ENCODE measurements at places on chromosomes 7 and 10.
A peak's percentile ranks its signal among the peaks of the same experiment; 100 is the strongest.

DNA sequence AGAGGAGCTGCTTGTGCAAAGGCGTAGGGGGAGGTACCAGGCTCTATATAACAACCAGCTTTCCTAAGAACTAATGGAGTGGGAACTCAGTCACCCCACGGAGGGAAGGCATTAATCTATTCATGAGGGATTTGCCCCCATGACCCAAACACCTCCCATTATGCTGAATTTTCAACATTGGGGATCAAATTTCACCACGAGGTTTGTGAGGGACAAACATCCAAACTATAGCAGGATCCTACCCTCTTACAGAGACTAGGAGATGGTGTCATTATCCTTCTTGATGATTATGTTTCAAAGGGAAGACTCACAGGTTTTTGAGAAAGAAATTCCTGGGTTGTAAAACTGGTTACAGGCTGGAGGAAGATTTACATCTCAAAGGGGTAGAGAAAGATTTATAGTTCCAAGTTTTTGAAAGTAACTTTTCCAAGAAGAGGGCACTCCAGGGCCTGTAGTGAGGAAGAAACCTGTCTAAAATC, 295.0 kb upstream of the DKK1 start:
- no peak for DNase-seq

DNA sequence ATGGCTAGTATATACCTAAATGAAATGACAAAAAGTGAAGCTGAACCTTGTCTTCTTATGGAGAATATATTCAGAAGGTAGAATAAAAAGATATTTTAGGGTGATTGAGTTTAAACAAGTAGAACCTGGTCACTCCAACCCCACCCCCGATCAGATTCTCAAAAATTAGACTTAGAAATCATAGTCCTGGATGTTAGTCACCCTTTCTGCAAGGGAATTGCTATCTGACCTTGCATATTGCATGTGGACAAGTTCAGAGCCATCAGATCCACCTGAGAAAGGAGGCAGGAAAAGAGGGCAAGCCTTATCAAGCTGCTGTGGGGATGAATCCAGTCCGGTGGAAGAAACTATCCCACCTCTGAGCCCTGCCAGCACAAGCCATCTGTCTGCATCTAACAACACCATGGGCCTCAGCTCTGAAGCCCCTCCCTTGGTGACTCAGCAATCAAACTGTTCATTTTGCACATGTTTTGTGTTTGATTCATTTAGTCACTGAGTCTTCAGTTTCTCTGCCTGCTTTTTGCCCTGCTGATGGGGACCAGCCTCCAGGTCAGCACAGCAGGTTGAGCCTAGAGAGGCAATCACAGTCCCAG, 727.3 kb downstream of the AUTS2 start:
- no peak for DNase-seq

- no peak for DNase-seq
These were observed 14.8 kb upstream of the PRKAR1B start for GRCh38 chr7:741850-742249.

DNA sequence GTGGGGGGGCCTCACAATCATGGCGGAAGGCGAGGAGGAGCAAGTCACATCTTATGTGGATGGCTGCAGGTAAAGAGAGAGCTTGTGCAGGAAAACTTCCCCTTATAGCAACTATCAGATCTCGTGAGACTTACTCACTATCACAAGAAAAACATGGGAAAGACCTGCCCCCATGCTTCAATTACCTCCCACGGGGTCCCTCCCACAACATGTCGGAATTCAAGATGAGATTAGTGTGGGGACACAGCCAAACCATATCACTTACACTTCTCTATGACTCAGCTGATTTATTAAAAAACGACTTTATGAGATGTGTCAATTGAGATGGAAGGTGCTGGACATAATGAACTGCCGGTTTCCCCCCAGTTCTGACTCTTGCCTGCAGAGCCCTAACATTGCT, 23.8 kb upstream of the CHN2 start:
- DNase-seq = no peak

- DNase-seq = peak; percentile 21
These were observed 84.0 kb downstream of the CHST15 start for GRCh38 chr10:124009231-124010015.

GRCh38 chr7:41437257-41438196, 265.4 kb downstream of the INHBA start:
- DNase-seq = no peak

GRCh38 chr10:98349508-98349922, 65.5 kb downstream of the PYROXD2 start:
- DNase-seq = peak; percentile 56

- no peak for DNase-seq
These were observed at the start of gene ZNF804B for GRCh38 chr7:88759230-88760135. ZNF804B (plus strand) TSS chr7:88759700; CDS start chr7:88759977, 277 bp downstream.

DNA sequence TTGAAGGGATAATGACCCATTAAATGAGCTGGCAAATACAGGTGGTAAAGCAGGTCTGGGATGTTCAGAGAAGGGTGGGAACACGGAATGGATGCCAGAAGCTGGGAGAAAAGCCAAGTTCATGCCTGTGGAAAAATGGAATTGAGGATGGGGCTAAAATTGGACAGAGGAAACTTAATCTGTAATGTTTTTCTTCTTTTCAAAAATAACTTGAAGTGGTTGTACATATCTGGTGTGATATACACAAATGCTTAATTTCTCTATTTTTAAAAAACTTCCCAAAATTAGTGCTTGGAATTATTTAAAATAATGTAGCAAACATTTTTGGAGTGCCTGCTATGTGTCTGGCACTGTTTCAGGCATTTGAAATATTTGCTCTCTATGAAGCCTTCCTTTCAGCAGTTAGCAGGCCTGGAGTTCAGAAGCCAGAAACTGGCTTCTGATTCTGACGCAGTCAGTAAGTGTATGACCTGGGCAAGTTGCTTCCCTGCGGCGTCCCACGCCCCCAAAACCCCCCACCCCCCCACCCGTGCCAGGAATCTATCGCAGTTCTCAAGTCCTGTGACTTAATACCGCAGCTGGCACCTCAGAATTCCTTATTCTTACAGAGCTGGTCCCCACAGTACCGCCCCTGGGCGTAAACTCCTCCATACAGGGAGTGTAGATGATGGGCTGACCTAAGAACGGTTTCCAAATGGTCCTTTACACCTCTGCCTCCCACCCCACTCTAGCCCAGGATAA, 828 bp upstream of the MALSU1 start:
- DNase-seq = no peak

- no peak for DNase-seq
These were observed 6.2 kb downstream of the STEAP4 start for GRCh38 chr7:88300401-88300945.

- DNase-seq = peak; percentile 30
These were observed 42.0 kb upstream of the PDLIM1 start for GRCh38 chr10:95332666-95333249.

DNA sequence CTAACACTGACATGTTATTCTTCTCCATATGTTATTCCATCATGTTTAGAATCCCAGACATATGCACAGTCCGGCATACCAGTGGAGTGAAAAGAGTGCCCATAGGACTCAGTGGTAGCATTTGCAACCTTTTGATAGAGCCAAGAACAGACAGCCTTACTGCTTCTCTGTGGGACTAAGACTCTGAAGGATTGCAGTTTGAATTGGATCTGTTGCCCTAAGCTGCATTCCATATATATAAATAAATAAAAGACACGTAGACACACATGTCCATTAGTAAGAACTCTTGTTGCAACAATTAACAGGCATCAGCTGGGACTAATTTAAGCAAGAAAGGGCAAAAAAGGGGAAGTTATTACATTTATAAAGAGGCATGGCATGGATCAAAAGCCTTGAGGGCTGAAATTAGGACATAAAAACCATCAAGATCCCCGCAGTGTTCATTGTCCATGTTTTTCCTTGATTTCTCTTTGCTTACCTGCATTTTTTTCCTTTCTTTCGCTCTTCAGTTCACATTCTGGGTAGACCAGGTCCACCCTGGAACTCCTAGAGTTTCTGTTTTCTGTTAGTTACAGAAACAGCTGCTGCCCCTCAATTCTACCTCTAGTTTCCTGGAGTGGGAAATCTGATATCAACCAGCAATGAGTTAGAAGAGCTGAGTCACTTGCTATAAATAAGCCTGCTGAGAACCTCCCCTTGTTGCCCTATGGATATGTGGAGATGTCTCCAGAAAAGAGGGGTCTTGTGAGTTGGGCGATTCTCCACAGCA, 132.4 kb downstream of the SORCS1 start:
- no peak for DNase-seq
